COR-L47 (cell line): ENCODE measurements at places on chromosomes 11 and 22.

DNA sequence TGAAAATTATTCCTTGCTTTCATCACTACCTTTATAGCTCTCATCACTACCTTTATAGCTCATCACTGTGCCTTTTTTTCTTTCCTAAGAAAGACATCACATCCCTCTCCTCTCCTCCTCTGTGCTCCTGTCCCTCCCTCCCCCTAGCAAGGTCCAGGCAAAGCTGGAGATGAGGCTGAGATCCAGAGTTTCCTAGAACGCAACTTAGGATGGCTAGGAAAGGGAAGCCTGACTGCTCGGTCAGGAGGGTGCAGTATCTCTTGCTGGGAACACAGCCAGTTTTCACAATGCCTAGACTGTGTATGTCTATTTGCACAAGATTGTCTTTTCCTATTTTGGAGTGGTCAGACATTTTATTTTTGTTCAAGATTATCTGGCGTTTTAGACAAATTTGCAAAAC, 24.7 kb downstream of the TUB start:
- DNase-seq = no peak

- DNase-seq = no peak
Observed at GRCh38 chr11:130188585-130189347, 29.2 kb downstream of the ST14 start.

- no peak for DNase-seq
Observed at GRCh38 chr11:84105148-84105547, 819.0 kb upstream of the CCDC90B start.

GRCh38 chr11:55942785-55943392, 6.7 kb upstream of the OR5I1 start:
- DNase-seq = peak; percentile 30

DNA sequence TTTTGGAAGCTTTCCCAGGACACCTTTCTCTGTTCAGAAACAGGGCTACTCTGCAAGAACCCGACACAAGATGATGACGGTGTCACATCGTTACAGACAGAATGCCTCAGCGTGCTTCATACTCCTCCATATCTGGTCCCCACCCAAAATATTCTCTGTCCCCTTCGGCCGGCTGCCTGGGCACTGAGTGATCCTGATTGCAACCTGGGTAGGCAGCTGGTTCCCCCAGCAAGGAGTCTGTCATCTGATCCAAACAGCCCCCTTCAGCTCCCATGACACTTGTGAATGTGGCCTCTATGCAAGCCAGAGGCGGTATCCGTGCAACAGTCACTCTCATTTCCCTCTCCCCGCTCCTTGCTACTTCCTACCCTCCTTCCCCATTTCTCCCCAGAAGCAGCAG, 431.7 kb upstream of the B3GAT1 start:
- DNase-seq = no peak

- no peak for DNase-seq
Observed at GRCh38 chr11:78010304-78010703, 12.8 kb downstream of the KCTD14 start.

GRCh38 chr22:40782521-40782920, 36.6 kb downstream of the SLC25A17 start:
- no peak for DNase-seq

- DNase-seq = no peak
Observed at GRCh38 chr11:65864706-65865471, 4.7 kb downstream of the MUS81 start.

DNA sequence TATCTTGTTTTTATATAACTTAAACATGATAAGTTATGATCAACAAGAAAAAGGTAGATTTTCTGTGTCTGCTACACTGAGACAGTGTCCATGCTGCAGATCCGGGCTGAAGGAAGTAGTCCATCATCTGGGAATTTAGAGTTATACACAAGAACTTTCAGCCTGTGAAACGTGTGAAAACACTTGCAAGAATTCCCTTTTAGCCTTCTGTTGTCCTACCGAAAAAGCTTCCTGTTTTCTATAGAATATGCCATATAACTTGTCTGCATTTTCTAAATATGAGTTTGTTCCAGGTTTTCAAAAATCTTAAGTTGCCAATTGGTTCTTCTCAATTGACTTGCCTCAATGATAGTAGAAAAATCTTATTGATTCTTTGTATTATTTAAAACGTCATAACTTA, 64.4 kb upstream of the MYO18B start:
- DNase-seq = no peak

DNA sequence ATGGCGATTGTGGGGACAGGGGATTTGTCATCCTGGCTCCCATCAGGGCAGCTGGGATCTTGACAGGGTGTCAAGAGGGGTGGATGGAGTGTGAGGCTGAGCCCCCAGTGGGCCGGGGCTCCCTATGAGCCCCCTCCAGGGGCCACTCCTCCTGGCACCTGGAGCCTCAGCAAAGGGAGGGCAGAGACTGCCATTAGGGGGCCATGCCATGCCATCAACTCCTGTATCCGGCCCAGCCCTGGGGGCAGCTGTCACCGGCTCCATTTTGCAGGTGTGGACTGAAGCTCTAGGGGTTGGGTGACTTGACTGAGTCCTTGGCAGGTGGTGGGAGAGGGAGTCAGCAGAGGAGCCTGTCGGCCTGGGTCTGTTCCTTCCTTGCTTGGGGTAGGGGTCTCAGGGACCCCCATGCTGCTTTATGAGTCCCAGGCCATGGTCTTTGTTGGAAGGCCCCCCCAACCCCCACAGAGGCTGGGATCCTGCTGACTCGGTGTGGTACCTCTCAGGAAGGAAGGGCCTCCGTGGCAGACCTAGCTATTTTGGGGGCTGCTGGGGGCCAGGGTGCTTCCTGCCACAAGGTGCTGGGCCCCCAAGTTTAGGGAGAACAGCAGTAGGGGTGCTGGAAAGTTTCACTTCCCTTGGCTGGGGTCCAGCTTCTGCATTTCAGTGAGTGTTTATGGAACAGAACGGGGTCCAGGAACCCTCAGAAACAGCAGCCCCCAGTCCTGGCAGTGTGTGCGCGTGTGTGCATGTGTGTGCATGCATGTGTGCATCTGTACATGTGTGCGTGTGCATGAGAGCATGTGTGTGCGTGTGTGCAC, 1.5 kb downstream of the ACY3 start:
- no peak for DNase-seq

DNA sequence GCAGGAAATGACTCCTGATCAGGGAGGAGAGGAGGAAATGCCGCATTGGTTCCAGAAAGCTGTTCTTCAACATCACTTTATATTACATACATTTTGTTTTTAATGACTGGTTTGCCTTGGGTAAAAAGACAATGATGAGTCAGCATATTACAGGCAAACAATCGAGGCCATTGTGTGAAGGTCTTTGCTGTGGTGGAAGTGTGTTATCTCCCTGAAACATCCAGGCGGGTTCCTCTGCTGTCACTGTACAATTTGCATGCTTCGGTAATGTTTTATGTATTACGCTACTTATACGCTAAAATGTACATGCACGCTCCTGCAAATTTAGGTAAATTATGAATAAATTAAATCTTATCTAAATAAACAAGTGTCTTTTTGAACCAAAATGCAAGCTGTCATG, 161.1 kb downstream of the KIRREL3 start:
- DNase-seq = no peak

DNA sequence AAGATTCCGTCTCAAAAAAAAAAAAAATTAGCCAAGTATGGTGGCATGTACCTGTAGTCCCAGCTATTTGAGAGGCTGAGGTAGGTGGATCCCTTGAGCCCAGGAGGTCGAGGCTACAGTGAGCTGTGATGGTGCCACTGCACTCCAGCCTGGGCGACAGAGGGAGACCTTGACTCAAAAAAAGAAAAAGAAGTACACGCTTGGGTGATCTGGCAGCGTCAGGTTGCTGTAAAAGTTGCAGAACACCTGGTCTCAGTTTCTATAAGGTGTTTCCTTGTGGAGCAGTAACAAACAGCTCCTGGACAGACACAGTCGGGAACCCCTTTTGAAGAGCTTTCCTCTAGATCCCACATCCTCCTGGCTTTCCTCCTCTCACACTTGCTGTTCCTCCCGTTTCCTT, 45.8 kb downstream of the SCGB1A1 start:
- no peak for DNase-seq

DNA sequence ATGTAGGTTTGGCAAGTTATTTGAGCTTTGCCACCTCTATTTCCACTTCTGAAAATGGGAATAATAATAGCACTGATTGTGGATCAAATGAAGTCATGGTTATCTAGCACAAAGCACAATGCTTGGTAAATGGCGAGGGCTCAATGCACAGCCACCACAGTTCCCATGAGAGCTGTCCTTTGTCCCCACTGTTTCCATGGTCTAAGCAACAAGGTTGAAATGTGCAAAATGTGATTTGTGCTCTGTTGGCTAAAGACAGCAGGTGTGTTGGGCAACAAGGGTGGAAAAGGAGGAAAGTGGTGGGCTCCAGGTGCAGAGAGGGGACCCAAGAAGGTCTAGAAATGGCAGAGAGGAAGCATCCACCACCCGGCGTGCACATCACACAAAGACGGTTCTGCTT, 200.5 kb downstream of the TRIM29 start:
- DNase-seq = no peak

DNA sequence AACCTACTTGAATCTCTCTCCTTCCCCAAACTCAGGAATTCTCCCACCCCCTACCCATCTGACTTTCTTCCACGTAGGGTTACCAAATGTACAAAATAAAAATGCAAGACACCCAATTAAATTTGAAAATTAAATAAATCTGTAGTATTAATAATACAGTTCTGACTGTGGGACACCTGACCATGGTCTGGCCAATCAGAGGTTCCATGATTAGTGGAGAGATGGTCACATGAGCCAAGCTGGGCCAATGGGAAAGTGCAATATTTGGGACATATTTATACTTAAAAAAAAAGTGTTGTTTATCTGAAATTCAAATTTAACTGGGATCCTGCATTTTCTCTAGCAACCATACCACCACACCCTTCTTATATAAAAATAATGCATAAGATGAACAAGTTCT, 29.8 kb upstream of the ASPHD2 start:
- DNase-seq = no peak

GRCh38 chr22:29737251-29738117, 17.7 kb downstream of the CABP7 start:
- no peak for DNase-seq

DNA sequence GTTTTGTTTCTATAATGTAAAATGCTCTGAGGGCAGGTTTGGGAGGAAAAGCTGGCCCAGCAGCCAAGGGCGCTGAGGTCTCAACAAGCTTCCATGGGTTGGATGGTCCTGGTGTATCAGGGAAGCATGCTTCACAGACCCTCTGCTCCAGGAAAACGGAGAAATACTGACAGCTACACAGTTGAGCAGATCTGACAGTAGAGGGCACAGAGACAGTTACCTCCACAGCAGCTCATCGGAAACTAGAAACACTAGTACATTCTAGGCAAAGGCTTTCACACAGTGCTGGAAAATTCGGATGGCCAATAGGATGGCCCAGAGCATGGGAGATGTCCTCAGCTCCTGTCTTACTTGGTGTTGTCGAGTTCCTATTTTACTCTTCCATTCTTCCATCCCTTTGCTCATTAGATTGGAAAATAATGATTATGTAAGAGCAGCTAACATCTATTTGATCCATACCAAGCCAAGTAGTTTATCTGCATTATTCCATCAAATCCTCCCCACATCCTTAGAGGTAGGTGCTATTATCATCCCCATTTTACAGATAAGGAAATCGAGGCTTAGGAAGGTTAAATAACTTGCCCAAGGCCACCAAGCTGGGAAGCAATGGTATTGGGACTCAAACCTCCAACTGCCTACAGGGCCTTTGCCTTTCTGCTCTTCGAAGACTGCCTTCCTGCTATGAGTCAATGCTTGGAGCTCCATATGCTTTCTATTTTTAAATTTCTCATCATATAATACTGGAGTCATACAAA, 28.3 kb downstream of the LMO2 start:
- no peak for DNase-seq

DNA sequence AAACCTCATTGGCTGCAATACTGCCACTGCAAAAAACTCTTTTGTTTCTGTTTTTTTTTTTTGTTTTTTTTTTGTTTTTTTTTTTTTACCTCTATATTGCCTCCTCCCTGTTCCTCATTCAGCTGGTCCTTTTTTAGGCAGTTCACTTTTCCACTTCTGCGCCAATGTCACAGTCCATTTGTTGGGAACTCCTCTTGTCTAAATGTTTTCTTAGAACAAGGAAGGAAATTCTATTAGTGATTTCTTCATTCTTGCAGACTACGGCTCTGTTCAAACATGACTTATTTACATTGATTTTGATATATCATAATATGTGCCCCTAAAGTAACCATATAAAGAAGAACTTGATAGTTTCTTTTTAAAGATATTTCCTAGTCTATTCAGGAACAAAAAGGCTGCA, 2.9 kb downstream of the FAM118B start:
- DNase-seq = no peak

DNA sequence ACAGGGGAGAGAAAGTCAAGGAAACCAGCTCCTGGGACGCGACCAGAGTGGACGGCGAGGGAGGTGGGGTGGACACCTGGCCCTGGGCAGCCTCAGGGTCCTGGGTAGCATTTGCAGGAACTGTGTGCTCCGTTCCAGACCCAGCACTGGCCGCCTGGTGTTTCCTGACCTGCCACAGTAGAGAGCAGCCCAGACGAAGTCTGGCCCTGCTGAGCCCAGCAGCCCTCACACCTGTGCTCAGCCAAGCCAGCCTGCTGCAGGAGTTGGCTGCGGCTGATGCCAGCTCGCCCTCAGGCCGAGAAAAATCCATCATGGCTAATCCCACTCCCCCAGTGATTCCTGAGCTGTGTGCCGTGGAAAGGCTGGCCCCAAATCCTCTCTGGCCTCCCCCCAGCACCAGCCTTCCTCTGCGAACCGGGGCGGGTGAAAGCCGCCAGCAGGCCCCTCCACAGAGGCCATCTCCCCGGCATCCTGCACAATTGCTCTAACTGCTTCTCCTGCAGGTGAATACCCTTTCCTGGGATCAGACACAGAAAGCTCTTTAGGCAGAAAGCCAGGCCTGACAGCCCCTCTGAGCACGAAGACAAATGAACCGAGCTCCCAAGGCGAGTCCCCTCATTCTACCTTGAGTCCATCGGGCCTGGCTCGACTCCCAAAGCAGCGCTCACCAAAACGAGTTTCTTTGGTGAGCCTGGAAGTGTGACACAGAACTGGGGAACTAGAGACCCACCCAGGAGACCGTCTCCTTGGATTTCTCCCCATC, 88.6 kb downstream of the RTL6 start:
- no peak for DNase-seq

GRCh38 chr22:33722816-33723215, 197.5 kb downstream of the LARGE1 start:
- no peak for DNase-seq
